GM12878 (cell line): ENCODE measurements at places on chromosomes 1 and 21.

DNA sequence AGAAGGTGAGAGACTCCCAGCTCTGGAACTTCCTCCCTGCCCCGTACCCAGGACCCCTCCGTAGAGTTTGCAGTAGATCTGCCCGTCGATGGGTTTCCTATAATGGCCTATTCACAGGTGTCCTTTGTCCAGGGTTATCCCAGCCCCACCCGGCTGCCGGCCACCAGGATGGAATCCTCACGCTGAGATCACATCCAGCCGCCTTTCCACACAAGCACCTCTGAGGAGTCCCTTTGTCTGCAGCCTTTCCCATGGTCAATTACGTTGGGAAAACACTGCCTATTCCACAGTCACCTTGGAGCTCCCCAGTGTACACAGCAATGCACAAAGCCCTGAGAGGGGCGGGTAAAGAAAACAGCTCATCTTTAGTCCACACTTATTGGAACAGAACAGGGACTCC, 190.0 kb upstream of the EDN2 start:
- no peak for DNase-seq

DNA sequence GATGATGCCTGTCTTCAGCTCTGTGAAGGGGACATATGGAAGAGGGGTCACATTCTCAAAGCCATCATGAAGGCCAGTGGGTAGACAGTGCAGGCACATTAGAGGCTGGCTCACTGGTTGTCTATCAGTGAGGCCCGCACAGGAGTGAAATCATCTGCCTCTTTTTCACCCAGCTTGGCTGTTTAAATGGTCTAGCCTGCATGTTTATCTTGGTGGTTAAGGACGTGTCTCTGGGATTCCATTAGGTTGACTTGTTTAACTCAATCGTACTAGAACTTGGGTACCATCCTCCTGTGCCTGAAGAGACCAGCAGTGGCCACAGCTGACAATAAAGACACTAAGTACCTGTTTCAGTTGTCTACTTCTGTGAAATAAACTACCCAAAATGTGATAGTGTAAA, 219.3 kb downstream of the PLPP3 start:
- DNase-seq = no peak

DNA sequence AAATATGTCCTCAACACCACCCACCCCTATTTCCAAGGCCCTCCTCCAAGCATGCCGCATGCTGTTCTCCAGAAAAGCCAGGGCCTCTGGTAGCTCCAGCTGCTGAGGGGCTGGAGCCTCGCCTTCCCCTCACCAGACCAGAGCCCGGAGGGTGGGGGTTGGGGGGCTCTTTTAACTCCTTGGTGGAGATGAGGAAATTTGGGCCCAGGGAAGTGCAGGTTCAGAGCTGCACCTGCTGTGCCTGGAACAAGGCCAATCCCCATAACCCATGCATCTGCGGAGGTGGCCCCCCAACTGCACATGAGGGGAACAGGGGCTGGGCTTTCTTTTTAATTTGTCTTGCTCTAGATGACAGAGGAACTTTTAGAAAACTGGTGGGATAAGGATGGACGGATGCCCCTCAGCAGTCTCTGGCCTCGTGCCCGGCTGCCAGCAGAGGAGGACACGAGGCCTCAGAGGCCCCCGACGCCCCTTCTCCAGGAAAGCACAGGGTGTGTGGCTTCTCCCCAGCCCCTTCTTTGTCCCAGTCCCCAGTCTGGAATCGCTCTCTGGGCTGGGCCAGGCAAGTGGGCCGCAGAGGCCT, 550 bp upstream of the SELENON start:
- DNase-seq = no peak

- no peak for DNase-seq
These were observed 18.9 kb downstream of the PRRX1 start for GRCh38 chr1:170682809-170683208.

DNA sequence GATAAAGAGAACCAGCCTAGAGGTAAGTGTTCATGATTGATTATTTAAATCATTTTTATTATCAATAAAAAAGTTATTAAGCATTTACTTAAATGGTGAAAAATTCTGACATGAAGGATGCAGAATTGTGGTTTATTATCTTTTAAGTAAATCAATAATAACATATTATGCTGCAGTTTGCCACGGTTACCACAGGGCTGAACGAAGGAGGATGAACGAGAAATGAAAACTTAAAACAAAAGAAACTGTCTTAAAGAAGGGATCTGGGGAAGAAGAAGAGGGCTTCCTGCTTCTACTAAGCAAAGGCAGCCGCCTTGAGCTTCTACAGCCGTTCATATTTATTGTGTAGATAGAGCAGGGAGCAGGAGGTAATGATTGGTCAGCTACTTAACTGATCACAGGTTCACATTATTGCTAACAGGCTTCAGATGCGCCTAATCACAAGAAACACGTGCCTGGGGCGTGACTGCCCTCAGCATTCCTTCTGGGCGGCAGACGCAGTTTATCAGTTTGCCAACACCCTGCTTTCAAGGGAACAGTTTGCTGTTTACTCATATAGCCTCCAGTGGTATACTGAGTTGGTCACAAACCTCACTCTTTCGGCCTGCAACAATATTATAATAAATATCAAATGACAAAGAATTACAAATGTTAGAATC, 5.8 kb upstream of the FNBP1L start:
- DNase-seq = no peak

DNA sequence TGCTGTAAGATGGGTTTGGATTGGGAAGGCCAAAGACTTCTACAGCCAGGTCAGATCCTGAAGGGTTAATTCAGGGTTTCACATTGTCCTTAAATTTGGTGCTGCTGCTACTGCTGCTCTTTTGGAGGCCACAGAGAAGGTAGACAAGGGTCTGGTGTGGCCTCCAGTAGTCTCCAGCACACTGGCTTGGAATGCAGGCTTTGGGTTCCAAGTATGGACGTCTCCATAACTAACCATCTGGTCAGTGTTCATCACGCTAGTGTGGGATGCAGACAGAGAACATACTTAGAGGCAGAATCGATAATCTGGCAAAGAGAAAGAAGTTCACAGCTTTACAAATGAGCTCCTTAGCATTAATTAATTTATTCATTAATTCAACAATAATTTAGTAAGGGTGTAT, 154.1 kb downstream of the ZBTB18 start:
- DNase-seq = no peak

- DNase-seq = no peak
These were observed 23.4 kb downstream of the DMRTB1 start for GRCh38 chr1:53482441-53483153.

GRCh38 chr1:198290089-198290683, 133.4 kb downstream of the NEK7 start:
- no peak for DNase-seq

DNA sequence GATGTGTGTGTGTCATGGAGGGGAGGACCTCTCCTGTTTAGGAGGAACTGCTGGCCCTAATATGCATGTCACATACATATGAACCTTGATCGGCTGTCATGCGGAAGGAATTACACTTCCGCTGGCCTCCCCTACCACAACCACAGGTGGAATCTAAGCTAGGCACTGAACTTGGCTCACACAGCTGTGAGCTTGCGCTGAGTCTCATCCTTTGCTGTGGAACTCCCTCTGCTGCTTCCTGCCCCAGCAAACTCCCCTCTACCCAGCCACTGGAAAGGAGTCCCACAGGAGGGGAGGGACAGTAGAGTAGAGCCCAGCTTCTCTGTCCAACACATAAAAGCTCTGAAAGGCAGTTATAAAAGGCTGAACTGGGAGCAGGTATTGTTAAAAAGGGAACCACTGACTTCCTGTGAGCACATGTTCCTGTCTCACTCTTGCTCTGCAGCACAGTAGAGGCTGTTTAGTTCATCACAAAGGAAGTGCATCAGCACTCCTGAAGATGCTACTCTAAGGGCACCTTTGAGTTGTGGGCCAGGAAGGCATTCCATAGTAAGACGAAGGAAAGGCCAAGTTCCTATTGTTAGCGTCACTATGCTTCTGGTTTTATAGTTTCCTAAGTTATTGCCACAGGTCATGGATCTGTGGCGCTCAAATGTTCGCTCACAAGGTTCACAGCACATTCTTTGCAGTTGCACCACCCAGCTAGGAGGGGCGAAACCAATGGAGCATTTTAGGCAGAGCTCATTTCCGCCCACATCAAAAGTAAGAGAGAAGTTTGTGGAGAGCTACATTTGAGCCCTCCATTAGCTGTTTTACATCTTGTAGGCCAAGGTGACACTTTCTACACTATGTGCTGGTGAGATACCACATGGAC, 17.7 kb upstream of the PTPRC start:
- DNase-seq = peak; percentile 93

DNA sequence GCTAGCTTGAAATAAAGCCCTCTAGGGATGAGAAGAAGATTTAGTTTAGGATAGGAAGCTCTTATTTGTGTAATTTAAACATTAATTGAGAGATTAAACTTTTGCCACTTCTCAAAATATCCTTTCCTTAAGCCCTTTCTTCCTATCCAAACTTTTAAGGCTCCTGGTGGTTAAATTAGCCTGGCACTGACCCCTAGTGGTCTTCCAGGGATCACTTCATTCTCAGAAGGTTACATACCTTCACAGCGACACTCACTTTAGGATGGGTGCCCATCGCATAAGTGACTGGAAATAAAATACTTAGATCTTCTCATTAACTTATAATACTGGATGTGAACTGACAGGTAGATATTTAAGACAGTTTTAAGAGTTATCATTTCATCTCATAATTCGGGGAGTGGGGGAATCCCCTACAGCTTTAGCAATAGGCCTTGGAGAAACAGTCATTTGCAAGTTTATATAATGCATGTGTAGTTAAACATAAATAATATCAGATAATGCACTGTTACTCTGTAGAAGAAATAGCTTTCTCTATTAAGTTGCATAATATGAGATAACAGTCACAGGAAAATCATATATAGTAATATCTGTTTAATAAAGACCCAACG, 7.4 kb downstream of the LHX9 start:
- DNase-seq = no peak

DNA sequence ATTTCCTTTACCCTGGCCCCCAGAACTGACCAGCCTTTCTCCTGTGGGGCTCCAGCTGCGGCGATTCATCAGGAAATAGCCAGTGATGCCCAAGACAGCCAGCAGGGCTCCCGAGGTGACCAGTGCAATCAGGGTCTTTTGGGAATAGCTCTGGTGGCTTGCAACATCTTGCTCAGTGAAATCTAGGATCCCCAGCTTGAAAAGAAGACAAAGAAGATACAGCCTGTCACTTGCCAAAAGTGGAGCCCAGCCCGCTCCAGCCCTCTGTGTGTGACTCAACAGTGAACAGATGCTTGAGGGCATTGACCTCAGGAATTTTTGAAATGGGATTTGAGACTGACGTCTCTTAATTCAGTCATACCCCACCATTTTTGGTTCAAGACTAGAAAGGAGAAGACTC, 22.3 kb downstream of the CD34 start:
- no peak for DNase-seq

- no peak for DNase-seq
These were observed 117.1 kb upstream of the IFFO2 start for GRCh38 chr1:19073311-19074186.

GRCh38 chr1:53957194-53957818, 11.2 kb downstream of the LRRC42 start:
- no peak for DNase-seq

DNA sequence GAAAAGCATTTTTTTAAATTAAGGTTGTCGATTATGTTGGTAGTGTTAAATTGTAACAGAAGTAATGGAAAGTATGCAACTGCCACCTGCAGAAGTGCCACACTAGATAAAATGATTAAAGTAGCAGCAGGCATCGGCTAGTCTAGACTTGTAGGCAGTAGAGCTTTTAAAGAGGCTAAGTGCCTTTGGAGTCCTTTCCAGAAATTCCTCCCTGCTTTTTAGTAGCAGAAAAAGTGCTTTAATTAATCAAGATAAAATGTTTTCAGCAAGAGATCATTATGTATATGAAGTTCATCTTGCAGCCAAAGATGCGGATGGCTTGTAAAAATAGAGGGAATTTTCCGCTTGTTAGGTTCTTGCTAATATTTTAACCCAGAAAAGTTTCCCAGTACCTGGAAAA, 87.1 kb upstream of the LRRC8D start:
- no peak for DNase-seq

DNA sequence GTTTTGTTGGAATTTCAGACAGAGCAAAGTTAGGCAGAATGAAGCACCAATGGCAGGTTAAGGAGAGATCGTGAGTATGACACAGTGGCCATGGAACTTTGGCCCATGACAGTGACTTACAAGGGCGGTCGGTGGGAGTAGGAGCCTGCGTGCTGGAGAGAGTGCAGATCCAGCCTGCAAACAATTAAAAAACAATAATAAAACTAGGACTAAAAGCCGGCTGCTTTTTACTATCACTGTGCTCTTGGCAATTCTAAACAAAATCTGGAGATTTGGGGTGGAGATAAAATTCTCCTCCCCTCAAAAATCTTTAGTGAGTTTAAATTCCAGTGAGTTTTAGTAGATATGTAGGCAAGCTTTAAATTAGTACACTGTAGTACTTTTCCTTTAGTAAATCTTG, 96.9 kb downstream of the DHRS3 start:
- DNase-seq = no peak

DNA sequence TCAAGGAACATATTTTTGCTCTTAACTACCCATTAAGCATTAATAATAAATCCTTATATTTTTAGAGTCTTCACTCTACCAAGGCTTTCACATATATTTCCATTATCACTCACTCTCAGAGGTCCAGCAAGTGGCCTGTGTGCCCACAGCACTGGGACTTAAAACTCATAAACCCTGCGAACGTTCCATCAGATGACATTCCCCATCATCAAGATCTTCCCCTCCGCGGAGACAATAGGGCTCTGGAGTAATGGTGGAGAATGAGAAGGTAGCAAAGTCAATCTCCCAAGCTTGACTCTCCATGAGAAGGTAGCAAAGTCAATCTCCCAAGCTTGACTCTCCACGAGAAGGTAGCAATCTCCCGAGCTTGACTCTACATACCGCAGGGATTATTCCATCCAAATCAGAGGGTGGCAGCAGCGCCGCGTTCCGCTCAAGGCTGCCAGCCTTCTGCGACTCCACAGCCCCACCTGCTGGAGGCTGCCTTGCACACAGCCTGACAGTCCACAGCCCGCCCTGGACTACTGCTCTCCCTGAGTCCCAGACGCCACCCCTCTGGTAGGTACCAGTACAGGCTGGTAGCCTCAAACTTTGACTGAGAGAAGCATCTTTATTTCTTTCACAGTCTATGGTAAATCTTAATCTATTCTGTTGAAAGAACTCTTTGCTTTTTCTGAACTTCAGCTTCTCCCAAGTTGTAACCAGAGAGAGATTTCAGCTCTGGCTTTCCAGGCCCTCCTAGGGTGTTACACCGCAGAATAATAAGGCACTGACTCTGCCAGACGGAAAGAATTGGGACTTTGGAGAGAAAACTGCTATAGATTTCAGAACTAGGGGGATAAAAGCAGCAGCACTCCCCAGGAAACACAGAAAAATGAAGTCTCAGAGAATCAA, 26.4 kb upstream of the CTTNBP2NL start:
- DNase-seq = no peak
